Daoy (cell line): ENCODE measurements at places on chromosomes 13 and 19. TPM values are rescaled to one million over a fixed set of nuclear protein-coding genes. Genes with fewer than 3 reads are reported as not detected.

- no peak for DNase-seq
Measured at GRCh38 chr19:46036744-46037128, 4.1 kb downstream of the IGFL4 start.

- no peak for DNase-seq
Measured at GRCh38 chr13:51957377-51958216, 53.7 kb downstream of the ATP7B start.

RGL3 gene
- not detected in 2 replicates for total RNA-seq

DNA sequence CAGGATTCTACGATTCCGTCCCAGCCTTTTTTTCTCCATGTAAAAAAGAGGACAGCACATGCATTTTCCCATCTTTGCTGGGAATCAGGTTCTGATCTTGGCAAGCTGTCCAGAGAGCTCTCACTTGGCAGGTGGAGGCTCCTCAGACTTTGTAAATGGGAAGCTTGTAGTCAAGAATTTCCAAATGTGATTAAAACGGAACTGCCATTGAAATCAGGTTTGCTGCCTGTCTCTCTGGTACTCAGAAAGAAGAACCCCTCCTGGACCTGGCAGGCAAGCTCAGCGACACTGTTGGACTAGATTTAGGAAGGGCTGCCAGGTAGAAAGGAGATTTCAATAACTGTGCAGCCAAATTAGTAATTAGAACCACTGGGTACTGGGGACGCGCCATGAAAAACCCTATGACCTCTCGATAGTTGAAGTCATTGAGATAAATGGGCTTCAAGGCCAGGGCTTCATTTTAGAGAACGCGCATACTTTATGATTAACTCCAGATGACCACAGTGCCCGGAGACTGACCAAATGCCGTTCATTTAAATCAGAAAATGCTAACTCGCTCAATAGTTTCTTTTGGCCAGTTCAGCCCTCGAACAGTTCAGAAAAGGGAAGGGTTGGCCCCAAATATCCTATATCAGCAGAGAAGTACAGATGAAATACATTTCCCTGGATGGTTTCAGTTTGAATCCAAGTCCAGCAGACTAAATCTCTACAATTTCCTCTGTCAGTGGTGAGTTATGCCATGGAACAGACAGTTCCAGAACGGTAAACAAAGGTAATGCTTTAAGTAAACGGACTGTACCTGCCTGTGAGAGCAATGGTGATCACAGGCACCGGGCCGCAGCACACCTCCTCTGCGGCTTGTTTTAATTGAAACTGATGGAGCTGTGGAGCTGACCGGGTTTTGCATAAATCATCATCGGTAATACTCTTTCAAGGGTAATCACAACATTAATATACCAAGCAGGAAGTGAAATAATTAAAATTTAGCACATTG, 517.4 kb downstream of the RFC3 start:
- no peak for DNase-seq

NCAN gene
- 0.06 TPM in 1 of 2 replicates, not detected in the other for total RNA-seq

DNA sequence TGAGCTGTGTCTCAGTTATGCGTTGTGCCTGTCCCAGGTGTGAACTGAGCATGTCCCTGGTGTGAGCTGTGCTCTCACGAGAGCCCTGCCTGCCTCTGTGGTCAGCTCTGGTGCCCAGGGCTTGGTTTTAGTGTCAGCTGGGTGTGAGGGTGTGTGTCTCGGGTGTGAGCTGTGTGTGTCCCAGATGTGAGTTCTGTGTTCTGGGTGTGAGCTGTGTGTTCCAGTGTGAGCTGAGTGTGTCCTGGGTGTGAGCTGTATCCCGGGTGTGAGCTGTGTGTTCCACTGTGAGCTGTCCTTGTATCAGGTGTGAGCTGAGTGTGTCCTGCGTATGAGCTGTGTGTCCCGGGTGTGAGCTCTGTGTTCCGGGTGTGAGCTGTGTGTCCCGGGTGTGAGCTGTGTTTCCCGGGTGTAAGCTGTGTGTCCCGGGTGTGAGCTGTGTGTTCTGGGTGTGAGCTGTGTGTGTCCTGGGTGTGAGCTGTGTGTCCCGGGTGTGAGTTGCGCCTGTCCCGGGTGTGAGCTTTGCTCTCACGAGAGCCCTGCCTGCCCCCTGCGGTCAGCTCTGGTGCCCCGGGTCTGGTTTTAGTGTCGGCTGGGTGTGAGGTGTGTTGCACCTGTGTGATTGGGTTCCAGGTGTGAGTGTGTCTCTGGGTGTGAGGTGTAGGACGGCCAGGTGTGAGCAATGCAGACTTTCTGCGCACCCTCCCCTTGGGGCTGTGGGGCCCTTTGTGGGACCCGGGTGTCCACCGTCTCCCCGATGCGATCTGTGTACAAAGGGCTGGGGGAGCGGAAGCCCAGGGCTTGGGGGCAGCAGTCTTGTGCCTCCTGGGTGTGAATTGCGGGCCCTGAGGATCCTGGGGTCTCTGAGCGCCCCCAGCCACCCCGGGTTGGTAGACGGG, 7.1 kb upstream of the PEAK3 start:
- DNase-seq, result no peak

DNA sequence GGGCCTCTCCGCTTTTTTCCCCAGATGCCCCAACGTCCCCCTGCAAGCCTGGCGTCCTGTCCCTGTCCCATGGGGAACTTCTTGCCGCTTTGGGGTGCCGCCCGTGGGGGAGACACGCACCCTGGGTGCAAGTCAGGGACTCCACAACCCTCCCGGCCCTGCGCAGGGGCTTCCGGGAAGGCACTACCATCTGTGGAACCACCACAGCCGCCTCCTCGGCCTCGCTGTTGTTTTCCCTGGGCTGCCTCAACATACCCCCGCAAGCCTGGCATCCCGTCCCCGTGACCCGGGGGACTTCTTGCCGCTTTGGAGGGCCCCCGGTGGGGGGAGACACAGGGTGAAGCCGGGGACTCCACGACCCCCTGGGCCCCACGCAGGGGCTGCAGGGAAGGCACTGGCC, 238.4 kb downstream of the TUBA3C start:
- no peak for DNase-seq

DNA sequence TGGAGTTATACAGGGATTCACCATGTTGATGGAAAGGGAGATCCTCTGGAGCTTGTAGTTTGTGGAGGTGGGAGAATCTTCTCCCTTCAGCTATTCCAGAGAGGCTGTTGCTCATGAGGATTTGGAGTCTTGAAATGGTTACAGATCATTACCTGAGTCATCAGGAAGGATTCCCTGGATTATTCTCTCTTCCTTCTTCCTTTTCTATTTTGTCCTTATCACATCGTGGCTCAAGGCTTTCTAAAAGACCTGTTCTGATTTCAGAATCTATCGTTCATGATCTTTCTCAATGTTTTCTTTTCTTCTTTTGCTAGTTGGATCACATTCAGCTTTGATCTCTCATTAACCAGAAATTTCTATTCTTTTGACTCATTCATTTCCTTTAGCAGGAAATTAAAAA, 196.0 kb downstream of the KLF5 start:
- no peak for DNase-seq

PCSK4 gene
- total RNA-seq, result 0.11 and 1.3 TPM in 2 replicates

- no peak for DNase-seq
Measured at GRCh38 chr19:20359933-20360720, 193.1 kb downstream of the ZNF486 start.

LENG9 gene
- total RNA-seq, result 2.1 and 3.9 TPM in 2 replicates

ARID3A gene
- total RNA-seq, result 5.9 and 12.0 TPM in 2 replicates

CYP2A7 gene
- total RNA-seq, result not detected in 2 replicates

DNA sequence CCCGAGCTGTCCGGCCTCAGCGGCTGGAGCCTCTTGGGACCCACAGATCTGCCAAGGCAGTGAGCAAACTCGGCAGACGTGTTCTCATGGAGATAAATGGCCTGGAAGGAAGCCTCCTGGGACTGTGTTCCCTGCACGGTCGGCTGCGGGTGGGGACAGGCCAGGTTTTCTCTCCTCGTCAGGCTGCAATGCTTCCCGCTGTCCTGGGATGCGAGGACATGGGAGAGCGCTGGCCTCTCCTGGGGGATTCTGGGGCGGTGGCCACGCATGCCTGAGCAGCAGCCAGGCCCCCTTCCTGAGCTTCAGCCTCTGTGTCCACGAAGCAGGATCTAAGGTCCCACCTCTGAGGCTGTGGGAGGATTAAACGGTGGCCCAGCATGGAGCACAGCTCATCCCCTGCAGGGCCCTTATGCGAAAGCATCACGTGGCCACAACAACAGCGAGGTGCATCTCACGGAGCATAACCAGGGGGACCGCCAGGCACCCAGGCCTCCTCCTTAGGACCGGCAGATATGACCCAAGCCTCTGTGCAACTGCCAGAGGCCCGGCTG, 21.2 kb upstream of the C13orf46 start:
- no peak for DNase-seq

DNA sequence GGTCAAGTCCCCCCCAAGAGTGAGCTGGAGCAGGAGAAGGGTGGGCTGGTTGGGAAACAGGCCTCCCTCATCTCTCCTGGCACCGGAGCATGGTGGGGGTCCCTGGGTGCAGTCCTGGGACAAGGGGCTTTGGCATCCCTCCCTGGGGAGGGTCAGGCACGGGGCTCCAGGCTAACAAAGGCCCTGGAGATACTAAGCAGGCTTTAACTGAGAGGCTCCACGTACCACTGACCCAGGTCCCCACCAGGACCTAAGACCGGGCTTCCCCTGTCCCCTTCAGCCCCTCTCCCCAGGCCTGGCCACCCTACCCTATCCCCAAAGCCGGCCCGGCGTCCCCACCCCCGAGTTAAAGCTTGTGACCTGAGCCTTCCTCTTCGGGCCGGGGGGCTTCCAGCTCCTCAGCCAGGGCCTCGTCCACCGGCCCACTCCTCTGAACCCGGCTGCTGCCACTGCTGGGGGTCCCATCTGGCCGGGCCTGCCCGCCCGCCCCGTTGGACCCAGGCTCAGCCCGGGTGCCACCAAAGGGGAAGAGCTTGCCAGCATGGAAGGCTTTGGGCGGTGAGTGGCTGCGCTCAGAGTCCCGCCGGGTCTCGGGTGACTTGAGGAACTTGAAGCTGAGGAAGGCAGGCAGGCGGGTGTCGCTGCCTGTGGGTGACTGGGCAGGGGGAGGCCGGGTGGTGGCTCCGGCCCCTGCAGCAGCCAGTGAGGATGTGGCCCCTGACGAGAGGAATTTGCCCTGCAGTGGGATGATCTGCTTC, 10.1 kb downstream of the ANO8 start:
- DNase-seq, result no peak
